ENCODE measurements at places on chromosomes 12 and 14.

- DNase-seq, result no peak
Measured at GRCh38 chr12:65649126-65649525, 175.2 kb upstream of the HMGA2 start.

GRCh38 chr12:93134893-93135285 lies 205.8 kb upstream of the EEA1 start:
- no peak for DNase-seq

- no peak for DNase-seq
Measured at GRCh38 chr12:25315388-25315787, 64.7 kb upstream of the KRAS start.

DNA sequence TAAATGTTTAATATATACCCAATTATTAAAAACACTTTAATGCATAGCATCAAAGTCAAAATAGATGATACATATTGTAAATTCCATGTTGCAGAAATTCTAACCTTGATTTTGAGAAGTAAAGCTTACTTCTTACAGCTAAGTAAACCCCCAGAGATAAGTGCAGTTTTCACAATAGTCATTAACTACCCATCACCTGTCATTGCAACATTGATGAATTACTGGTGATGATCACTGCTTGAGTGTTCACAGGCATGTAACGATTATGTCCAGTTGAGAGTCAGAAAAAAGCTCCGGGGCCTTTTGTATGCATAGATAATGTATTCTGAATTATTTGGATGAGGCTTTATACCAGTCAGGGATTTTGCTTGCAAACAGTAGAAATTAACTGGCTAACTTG lies 67.7 kb downstream of the ZNF664 start:
- DNase-seq, result no peak

DNA sequence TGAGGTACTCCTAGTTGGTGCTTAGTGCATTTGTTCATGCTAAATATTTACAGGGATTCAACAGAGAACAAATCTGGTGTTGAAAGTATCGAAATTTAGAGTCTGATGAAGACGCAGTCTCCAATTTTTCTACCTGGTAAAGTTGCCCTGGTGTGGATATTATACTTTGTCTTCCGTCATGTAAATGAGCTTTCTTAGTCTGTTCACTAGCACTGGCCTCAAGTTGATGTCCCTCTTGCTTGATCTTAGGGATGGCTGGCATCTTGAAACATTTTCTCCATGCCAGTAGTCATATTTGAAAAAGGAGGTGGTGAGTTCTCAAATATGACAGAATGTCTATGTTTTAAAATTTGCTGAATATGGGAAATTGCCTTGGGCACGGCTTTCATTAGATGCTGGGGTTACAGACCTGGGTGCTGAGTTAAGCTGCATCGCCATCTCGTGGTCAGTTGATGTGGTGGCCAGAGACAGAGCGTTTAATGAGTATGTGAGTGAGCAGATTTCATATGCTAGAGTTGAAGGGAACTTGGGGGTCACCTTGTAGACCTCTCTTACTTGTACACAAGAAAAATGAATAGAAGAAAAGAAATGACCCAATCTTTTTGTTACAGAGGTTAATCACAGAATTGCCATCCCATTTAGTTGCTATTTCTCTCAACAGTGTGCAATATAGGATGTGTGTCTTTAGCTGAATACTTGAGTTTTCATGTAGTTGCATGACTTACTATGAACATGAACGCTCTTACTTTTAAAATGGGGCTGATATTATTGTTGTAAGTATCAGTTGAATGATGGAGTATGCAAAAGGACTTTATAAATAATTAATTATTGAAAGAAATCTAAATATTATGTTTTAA lies 172.8 kb upstream of the DCN start:
- peak; percentile 20 for DNase-seq

- no peak for DNase-seq
Measured at GRCh38 chr14:73249564-73250316, 12.4 kb downstream of the PAPLN start.

GRCh38 chr14:105414456-105415371 lies 4.9 kb upstream of the MTA1 start:
- peak; percentile 88 for DNase-seq

- no peak for DNase-seq
Measured at GRCh38 chr12:39966721-39967120, 139.2 kb downstream of the SLC2A13 start.

DNA sequence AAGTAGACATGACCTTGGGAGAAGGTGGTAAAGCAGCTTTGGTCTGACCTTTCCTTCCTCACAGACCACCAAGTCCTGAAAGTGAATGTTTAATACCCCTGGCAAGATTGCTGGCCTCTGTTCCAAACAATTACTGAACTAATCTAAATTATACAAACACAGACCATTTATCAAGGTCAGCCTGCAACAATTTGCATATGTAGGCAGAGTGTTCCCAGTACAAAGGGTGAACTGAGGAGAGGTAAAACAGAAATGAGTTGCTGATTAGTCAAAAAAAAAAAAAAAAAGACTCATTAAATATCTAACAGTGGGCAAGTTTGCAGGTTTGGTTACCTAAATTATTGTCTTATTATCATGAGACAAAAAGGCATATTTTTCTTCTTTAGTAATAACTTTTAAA lies 506.5 kb downstream of the TMEM117 start:
- DNase-seq, result no peak

DNA sequence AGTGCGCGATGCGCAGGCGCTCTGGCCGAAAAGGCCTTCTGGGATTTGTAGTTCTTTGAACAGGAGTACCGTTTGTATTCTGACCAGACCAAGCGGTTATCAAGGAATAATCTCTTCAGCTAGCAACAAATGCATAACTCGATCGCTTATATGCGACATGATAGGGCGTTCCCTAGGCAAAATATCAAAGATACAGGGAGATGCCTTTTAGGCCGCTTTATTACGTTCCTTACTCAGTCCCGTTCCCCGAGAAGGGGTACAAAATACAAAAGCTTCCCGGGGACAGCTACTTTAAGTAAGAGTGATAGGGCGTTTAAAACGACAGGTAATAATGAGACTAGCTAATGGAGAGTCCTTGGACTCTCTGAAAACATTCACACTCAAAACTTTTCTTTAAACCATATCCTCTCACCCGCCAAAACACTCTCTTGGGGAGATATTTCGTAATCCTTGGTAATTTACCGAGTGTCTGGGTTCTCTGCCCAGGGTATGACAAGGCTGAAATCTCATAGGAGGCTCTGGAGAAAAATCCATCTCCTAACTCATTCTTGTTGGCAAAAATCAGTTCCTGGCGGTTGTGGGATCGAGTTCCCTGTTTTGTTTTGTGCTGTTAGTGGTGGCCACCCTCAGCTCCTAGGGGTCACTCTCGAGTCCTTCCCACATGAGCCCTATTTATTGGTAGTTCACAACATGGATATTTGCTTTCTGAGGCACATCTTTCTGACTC lies 412 bp upstream of the SNW1 start:
- DNase-seq, result no peak
